Left renal cortex interstitium (tissue), 4 donors: ENCODE measurements at places on chromosomes 3 and 15.
A peak's percentile ranks its signal among the peaks of the same experiment; 100 is the strongest.

- DNase-seq: no peak
These were observed 361.8 kb downstream of the FGF12 start for GRCh38 chr3:192365571-192365970.

- no peak for DNase-seq
These were observed 15.0 kb downstream of the LZTFL1 start for GRCh38 chr3:45826908-45827307.

GRCh38 chr3:157794771-157795170 lies 291.6 kb upstream of the VEPH1 start:
- DNase-seq: no peak

- DNase-seq: no peak
These were observed 1055.7 kb downstream of the NAALADL2 start for GRCh38 chr3:175914785-175915184.

DNA sequence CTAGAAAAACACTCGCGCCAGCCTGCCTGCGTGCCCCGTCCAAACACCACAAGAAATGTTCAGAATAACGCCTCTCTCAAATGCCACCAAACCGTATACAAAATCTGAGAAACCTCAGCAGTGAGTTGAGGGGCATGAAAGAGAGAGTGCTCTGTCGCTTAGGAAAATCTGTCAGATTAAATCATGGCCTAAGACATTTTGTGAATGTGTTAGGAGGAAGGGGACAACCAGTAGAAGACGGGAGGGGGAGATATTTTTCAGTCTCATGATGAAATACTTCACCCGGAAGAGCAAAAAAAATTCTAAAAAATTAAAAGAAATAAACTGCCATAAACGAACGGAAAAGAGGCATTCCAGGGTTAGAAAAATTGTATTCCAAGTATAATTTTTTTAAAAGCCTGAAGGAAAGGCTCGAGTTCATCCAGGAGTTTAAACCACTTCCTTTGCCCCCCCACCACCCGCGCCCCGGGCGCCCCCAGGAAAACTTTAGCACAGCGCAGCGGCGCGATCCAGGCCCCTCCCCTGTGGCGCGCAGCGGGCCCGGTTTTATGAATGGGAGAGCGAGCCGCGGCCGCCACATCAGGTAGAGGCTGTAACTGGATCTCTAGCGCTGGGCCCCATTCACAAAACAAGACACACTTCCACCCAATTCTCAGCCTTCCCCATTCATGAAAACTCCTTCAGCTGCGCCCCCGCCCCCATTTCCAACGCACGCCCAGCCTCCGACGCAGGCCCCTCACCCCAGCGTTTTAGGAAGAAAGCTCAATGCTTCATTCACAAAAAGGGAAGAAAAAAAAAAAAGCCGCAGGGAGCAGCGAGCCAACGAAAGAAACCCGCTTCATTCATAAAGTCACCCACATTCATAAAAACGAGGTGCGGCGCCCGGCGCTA lies 1.4 kb downstream of the ETV5 start:
- peak; percentile 65 for DNase-seq

GRCh38 chr3:157122832-157123427 lies 37.0 kb downstream of the CCNL1 start:
- DNase-seq: no peak

GRCh38 chr3:185175370-185175987 lies 22.6 kb upstream of the C3orf70 start:
- peak; percentile 48 for DNase-seq

- no peak for DNase-seq
These were observed 102.0 kb downstream of the TPRG1 start for GRCh38 chr3:189273736-189274135.
